ENCODE measurements at places on chromosomes 7 and 10.
A peak's percentile ranks its signal among the peaks of the same experiment; 100 is the strongest.

GRCh38 chr10:120394446-120394845 is 62.6 kb upstream of the PLPP4 start:
- no peak for DNase-seq

- DNase-seq, result no peak
These were observed 187.0 kb downstream of the ZNF365 start for GRCh38 chr10:62561151-62561550.

DNA sequence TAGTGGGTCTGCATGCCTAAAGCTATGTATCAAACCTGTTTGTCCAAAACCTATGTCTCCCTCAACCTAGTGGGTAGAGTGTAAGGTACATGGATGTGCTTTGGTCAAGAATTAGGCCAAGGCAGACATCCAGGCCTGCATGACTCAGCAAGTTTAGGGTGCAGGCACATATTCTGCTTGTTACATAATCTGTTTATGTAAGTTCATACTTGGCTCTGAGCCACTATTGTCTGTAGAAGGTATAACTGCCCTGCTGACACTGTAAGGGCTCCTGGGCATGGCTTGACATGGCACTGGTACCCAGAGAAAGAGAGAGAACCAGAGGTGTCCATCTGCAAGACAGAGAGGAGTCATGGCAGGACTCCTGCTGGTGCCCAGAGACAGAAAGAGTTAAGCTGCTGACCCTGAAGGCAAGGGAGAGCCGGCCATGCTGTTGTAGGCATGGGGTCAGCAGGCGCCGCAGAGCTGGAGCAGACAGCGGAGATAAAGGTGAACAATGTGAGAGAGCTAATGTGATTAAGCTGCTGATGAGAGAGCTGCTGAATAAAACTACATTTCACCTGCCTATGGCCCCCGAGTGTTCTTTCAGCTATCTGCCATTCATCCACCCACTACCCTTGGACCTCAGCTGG is 118.5 kb upstream of the TMEM106B start:
- DNase-seq, result no peak

DNA sequence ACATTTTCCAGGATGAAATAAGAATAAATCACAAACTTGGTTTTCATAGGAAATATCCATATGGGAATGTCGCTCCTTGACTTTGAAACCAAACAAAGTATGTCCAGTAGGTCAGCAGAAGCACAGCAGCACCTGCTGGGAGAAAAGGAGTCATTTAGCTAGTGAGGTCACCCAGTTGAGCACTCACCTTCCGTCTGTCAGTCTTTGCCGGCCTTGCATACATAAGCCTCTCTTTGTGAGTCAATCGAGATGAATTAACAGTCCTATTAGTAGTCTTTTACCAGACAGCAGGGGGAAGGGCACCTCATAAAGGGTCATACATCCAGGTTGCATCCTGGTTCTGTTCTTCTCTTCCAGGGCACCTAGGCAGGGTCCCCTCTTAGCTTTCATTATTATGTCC is 232.5 kb upstream of the FZD1 start:
- DNase-seq, result no peak

- no peak for DNase-seq
These were observed 53.5 kb downstream of the RAMP3 start for GRCh38 chr7:45211066-45211465.

DNA sequence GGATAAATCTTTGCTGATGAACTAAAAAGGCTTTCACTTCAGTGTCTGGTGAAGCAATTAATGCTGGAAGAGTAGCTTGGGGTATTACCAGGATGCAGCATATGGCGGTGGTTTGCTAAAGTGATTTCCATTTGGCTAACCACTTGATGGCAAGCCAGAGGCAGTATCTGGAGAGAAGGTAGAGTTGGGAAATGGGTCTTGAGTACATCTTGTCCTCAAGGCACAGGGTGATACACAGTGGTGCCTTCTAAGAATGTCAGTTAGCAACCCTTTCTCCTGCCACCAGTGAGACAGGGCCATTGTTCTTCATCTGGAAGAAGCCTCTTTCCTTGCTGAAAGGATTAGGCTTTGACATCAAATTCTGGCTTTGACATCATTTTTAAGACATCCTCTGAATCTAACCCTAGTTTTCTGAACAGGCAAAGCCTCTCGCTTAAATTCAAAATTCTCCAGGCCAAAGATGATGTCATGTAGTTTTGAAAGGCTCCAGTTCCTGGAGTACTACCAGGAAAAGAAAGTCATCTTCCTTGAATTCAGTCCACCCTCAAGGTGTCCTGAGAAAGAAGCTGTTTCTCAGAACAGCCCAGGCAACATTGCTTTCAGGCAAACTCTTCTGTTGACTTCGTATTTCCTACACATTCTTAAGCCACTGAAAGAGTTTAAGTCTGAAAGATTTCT is 162.4 kb downstream of the ARID5B start:
- DNase-seq, result no peak

DNA sequence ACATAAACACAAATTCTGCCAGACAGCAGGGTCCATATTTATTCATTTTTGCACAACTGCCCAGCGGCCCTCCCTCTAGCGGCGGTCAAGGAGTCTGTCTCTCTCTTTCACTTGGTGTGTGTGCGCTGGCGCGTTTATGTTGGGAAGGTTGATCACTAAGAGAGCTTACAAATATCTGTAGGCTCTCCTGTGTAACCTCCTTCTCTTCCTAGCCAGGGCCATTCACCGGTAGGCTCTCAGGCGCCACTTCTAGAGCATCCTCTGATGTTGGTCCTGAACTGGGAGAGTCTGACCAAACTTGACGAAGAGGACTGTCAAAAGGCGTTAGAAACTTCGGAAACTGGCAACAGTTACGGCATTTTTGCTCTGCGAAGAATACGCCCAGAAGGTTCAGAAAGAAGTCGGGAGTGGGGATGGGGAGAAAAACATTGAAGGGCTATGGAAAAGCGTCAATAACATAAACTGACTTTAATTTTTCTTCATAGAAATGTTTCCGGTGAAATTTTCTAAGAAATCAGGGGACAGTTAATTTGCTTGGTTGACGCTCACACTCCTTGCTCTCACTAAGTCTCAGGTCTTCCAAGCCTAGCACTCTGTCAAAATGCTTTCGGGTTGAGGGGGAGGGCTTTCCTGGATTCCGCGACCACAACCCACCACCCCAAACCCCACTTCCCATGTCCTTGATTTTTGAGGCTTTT is 731.1 kb downstream of the ZWINT start:
- peak; percentile 74 for DNase-seq

- DNase-seq, result peak; percentile 85
These were observed at the start of gene IFIT3 for GRCh38 chr10:89327803-89328441. TSS of gene IFIT3 (plus strand) at chr10:89327997. CDS start at chr10:89328074, 77 bp downstream.

DNA sequence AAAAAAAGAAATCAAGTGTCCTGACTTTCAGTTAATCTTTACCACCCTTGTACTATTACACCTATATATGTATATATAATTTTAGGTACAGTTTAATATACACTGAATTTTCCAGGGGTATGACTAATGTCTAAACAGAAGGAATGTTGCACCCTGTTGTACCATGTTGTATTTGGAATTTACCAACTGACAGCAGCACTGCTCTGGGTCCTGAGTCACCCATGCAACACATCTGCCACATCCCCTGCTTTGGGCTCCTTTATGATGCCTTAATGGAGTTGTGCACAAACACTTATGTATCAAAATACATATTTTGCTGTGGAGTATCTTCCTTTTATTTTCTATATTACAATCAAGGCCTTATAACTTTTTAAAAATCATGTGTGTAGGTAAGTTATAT is 21.2 kb downstream of the YAE1 start:
- no peak for DNase-seq

- DNase-seq, result peak; percentile 55
These were observed 271.6 kb downstream of the ELFN1 start for GRCh38 chr7:1941464-1942242.

- peak; percentile 75 for DNase-seq
These were observed 177.9 kb upstream of the PLXDC2 start for GRCh38 chr10:19638182-19638895.

DNA sequence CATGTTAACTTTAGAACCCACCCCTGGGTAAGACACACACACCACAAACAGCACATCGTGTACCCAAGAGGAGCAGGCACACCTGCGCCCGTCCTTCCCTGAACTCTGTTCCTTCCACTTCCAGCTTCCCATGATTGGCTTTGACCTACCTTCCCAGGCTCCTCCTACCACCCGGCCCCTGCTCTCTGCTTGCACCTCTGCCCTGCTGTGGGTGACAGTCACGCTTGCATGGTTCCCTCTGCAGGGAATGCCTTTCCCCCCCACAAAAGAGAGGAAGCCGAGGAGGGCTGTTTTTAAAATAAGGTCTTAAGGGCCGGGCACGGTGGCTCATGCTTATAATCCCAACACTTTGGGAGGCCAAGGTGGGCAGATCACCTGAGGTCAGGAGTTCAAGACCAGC is 16.4 kb downstream of the SFXN4 start:
- DNase-seq, result no peak

GRCh38 chr7:159000859-159001435 is 143.7 kb downstream of the VIPR2 start:
- no peak for DNase-seq

DNA sequence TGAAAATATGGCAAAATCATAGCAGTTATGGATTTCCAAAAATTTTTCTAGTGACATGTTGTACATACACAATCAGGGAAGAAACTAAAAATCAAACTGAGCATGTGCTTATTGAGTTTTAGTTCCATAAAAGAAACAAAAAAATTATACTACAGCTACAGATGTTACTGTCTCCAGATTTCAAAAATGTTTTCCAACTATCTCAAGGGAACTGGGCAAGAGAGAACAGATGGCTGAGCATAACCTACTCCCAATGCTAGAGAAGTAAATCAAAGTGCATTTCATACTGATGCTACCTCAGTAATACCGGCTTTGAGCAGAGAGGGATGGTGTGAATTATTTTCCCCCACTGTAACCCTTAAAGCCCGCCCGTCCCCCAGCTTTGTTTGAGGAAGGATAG is 40.7 kb upstream of the KMT2C start:
- DNase-seq, result no peak

- no peak for DNase-seq
These were observed 104.9 kb downstream of the XRCC2 start for GRCh38 chr7:152571068-152571467.

DNA sequence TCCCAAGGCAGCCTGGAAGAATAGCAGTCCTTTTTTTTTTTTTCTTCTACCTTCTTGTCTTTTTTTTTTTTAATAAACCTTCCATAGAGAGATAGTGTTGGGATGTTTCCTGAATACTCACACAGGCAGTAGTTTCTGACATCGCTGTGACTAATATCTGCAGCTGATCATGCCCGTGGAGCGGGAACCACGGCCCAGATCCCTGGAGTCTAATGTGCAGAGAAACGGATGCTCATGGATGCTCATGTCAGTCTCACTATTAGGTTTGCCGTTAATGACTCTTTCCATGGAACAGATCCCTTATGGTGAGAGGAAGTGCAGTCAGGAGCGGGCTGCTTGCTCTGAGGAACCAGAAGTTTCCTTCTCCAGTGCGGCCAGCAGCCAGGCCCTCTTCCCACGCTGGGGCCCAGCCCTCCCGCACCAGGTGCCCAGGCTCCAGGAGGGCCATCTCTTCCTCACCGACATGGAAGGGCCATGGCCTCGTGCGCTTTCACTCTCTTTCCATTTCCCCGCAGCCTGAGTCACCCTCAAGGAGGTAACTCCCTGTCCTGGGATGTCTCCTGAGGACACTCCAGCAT is 132.5 kb downstream of the WDR37 start:
- no peak for DNase-seq

DNA sequence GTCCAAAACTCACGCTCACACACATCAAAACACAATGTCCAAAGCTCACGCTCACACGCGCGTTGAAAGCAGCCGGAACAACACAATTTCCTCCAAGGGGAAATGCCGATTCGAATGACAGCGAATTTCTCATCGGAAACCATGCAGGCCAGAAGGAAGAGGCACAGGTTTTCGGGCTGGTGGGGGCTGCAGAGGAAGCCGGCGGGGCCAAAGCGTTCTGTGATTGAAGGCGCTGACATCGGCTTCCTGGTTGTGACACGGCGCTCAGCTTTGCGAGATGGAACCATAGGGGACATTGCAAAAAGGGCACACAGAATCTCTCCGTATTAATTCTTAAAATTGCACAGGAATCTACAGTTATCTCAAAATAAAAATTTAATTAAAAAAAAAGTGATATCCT is 61.3 kb downstream of the FOXL3 start:
- peak; percentile 63 for DNase-seq

DNA sequence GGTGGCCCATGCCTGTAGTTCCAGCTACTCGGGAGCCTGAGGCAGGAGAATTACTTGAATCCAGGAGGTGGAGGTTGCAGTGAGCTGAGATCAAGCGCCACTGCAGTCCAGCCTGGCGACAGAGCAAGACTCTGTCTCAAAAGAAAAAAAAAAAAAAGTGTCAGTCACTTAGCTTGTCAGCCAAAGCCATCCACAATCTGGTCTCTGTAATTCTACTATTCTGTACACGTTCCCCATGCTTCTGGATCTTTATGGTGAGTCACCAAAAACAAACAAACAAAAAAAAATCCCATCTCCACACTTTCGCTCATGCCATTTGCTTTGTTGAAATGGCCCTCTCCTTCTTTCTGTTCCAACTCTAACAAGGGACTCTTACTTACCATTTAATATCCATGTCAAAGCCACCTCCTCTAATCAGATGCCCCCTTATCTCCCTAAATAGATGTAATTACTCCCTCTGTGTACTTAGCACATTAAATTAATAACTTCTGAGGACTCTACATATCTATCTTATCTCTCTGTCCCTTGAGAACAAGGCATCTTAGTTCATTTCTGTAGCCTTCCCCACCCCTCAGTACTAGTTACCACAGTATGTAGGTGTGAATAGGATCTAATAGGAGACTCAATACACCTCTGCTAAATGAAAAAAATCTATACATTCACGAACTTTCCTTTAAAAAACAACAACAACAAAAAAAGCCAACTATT is 128.4 kb downstream of the ELMO1 start:
- no peak for DNase-seq

- DNase-seq, result no peak
These were observed 22.7 kb downstream of the EXOC4 start for GRCh38 chr7:133275446-133276095.

GRCh38 chr7:129923709-129924108 is 29.1 kb downstream of the UBE2H start:
- DNase-seq, result no peak

DNA sequence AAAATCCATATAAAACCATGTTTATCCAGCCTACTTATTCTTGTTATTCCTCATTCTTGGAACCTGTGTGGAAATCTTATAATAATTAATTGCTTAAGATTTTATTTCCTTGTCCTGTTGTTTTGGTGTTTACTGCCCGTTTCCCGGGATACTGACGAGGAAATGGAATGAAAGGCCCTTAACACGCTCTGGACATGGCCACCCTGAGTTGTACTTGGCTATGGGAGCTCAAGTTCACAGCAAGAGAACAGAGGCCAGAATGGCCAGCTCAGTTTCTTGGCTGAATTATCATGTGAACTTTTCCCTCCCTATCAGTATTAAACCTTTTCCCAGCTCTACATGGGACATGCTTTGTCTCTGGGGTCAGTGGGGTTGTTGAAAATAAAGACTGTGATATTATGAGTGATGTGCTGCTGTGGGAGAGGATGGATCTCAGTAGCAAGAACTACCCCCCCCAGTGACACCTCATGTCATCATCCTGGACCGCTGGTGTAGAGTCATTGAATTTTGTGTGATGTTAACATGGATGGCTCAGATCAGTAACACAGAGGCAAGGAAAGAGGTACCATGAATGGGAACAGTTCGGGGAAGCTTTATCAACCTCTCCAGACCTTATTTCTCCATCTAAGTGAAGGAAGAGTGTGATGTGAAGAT is 87.0 kb upstream of the IGFBP3 start:
- no peak for DNase-seq
